ENCODE measurements at places on chromosomes 12 and 14.

DNA sequence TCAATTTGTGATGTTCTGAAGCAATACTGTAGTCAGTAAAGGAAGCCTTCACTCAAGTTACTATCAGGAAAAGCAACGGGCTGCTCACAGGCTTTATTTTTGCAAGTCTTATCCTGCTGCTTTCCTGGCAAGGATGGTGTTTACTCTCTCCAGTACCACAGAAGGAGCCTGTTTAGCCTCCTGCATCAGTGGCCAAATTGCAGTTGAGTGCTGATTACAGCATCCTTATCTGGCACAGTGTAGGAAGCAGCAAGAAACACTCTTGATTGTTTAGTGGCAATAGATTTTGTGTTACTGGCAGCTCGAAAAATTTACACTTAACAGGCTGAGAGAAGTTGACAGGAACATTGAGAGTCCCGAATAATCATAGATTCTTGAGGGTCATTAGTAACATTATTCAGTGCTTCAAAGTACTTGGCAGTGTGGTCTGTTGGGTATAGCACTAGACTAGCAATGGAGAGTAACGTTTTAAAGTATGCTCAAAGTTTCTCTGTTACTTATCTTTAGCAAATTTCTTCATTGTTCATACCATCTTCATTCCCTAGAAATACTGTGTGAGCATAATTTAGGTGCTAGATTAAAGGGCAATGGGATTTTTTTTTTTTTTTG lies 11.7 kb downstream of the TULP3 start:
- DNase-seq, result no peak

DNA sequence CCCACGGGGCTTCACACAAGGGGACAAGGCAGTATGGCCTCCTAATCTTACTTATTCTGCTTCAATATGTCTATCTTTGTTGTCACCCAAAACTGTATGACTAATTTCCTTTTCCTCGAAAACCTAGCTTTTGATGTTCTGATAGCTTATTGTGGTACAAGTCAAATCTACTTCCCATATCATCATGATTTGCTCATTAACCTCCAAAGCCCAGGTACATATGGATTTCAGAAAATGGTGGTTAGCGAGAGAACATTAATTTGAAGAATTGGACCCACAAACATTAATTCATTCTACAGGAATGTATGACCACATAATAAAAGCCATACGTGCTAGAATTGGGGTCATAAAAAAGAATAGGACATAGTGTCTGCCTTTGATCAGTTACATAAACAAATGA lies 412.5 kb downstream of the CCDC91 start:
- DNase-seq, result no peak

DNA sequence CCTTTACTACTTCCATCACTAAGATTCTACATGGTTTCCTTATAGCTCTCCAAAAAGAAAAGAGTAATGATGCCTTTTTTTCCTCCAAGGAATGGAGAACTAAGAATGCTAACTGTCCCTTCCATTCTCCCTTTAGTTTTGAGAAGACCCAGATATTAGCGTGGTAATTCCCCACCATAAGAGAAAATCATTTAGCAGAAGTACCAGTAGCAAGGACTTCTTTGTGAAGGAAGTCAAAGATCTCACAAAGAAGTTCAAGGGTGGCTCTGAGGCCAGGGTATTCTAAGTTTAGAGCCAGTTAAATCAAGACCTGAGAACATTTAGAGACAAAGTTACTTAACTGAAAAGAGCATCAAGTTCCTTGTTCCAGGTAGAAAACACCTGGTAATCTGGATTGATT lies 7.3 kb downstream of the USP15 start:
- DNase-seq, result no peak

DNA sequence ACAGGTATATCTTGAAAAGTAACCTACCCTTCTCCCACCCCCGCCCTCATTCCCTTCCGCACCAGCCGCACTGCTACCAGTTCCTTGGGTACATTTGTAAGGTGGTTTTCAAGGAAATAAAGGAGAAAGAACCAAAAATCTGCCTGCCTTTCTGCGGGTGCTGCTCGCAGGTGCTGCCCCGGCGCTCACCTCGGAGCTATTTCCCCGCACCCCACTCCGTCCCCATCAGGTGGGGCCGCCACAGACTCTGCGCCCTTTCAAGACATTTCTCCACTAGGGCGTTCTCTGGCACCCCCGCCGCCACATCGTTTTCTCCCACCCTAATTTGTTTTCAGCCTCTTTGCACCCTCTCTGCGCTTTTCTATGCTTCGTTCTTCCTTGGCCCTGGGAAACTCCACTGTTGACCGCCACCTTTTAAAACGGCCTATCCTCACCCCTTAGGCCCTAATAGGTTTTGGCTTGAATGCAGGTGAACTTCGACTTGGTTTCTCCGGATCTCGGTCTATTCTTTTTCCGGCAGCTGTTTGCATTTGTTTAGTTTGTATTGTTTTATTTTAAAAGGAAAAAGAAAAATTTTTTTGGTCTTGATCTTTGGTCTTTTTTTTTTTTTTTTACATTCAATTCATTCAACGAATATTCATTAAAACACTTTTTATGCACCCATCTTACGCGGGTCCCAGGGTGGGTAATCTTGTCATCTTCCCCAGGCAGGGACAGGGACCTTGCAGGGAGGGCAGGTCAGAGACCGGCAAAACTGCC lies 3.0 kb downstream of the VSX2 start:
- no peak for DNase-seq

- no peak for DNase-seq
These were observed 40.4 kb upstream of the GZMB start for GRCh38 chr14:24674204-24674970.

DNA sequence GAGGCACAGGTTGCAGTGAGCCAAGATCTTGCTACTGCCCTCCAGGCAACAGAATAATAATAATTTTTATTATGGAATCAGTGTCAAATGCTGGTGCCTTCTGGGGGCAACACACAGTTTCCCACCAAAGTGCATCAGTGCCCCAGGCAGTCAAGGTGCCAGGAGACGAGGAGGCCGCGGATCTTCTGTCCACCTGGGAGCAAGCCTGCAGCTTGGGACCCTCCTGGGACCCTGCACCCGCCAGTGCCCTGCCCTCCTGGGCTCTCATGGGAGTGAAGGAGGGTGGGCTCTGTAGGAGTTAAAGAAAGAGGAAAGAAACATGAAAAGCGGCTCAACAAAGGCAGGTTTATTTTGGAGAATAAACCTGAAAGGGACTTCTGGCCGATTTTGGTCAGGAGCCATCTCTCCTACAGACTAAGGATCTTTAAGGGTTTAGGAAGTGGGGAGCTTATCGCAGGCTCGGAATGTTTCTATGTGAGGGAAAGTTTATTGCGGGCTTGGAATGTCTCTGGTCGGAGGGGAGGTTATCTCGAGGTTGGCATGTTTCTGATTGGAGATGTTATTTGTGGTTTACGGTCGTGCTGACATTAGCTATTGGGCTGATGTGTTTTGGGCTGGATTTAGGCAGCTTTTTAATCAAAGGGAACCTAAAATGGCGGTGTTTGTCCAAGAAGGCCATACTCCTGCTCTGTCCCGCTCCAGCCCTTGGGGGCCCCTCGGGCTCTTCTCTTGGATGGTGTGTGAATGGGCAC lies 1.1 kb upstream of the ASPG start:
- no peak for DNase-seq

- DNase-seq, result no peak
These were observed 10.3 kb upstream of the CD27 start for GRCh38 chr12:6434205-6435140.

DNA sequence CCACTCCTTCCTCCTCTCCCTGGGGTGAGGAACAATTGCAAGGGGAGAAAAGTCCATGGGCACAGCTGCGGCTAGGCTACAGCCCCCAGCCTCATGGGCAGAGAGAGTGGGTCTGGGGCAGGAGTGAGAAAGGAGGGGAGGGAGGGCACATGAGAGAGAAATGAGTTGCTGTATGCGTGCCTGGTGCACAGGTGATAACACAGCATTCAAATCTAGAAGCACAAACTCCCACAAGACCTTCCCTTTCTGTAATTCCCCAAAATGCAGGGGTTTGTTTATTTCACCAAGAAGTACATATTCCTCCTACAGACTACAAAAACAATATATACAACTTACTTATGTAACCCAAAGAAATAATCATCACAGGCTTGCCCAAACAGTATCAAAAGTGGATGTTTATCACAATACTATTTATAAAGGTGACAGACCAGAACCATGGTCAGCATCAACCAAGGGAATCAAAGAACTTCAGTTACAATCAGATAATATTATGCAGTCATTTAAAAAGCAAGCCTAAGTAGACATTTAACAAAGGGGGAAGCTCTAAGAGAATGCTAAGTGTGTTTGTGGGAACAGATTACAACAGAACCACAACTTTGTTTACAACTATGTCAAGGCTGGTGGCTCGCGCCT lies 54.2 kb downstream of the ITPK1 start:
- DNase-seq, result no peak

GRCh38 chr14:93946541-93947090 lies 19.5 kb downstream of the FAM181A start:
- no peak for DNase-seq

DNA sequence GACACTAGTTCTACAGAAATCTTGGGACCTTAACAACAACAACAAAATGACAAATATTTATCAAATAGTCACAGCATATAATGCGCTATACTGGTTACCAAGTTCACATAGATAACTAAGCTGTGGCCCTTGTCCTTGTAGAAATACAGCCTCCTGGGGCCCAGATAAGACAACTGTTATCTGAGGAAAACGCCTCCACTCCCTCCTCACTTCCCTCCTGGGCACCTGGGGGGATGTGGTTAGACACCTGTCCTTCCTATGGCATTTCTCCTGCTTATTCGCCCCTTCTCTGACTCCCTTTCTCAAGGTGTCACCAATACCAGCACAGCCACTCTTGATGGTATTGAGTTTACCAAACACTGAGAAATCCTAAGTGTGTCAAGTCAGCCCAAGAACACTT lies 419.4 kb downstream of the RAD51B start:
- no peak for DNase-seq

DNA sequence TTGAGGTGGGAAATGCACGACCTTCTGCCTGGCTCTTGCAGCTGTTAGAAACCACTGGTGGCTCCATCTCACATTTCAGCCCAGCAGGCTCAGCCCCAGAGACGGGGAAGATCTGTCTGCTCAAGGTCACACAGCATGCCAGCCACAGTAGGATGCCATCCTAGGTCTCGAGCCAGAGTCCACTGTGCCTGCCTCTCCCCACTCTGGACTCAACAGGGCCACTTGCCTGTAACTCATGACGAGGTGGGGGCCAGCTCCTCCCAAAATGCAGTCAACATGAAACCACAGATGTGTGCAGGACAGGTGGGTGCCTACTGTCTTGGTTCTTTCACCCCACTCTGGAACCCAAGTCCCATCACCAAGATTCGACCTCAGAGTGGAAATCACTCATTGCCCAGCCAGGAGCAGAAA lies 23.2 kb downstream of the BCL11B start:
- no peak for DNase-seq

- peak; percentile 57 for DNase-seq
These were observed 31.2 kb upstream of the KLC1 start for GRCh38 chr14:103597623-103598377.

GRCh38 chr14:102325791-102326345 lies 6.3 kb downstream of the ZNF839 start:
- DNase-seq, result no peak

- DNase-seq, result no peak
These were observed 40.9 kb downstream of the DEGS2 start for GRCh38 chr14:100118396-100119011.

DNA sequence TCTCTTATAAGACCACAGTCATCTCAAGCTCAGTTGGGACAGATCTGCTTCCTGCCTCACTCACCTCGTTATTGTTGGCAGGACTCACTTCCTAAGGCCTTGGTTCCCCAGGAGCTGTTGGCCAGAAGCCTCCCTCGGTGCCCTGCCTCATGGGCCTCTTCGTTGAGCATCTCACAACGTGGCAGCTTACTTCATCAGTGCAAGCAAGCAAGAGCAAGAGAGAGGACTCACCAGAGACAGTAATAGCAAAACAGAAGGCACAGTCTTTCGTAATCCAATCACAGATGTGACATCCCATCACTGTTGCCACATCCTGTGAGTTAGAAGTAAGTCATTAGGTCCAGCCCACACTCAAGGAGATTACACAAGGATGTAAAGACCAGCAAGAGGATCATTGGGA lies 5.1 kb upstream of the NUMB start:
- DNase-seq, result peak; percentile 43

GRCh38 chr12:116735084-116735483 lies 2.8 kb downstream of the SPRING1 start:
- no peak for DNase-seq

- DNase-seq, result no peak
These were observed 244.0 kb downstream of the BCL11B start for GRCh38 chr14:99028041-99028440.

DNA sequence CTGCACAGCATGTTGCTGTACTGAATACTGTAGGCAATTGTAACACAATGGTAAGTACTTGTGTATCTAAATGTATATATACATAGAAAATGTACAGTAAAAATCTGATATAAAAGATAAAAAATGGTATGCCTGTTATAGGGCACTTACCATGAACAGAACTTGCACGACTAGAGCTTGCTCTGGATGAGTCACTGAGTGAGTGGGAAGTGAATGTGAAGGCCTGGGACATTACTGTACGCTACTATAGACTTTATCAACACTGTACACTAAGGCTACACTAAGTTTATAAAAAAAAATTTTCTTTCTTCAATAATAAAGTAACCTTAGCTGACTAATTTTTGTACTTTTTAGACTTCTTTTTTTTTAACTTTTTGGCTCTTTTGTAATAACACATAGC lies 24.2 kb upstream of the NEDD1 start:
- no peak for DNase-seq

- no peak for DNase-seq
These were observed 105.9 kb downstream of the MED13L start for GRCh38 chr12:116171549-116171948.

- DNase-seq, result no peak
These were observed 1.6 kb downstream of the ATP6V1D start for GRCh38 chr14:67357969-67358354.

DNA sequence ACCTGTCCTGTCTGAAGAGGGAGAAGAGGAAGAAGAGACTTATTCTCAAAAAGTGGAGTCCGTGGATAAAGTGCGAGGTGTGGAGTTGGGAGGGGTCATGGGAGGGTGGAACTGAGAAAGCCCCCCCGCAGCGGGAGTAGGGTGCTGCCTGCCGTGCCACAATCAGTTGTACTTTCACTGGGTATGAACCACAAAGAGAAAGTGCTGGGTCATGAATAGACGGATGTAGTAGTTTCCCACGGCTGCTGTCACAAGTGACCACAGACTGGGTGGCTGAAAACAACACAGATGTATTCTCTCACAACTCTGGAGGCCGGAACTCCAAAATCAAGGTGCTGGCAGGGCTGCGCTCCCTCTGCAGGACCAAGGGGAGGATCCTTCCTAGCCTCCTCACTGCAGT lies 5.5 kb downstream of the DNAH10 start:
- peak; percentile 19 for DNase-seq

DNA sequence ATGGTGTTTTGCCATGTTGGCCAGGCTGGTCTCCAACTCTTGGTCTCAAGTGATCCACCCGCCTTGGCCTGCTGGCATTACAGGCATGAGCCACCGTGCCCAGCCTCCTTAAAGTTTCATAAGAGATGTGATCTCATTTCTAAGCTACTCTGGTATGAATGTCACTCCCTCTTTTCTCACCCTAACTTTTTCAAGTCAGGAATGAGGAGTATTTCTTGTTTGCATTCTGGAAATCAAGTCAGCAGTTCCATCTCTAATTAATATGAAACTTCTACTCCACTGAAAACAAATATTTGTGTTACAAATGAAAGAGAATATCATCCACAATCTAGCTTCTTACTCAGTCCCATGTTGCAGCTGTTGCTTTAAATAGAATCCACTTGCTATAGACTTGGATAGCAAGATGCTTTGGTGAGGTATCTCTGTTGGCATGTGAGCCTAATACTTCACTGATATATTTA lies 61.3 kb downstream of the ARF6 start:
- DNase-seq, result no peak

- no peak for DNase-seq
These were observed 270.6 kb downstream of the SLC6A15 start for GRCh38 chr12:84641940-84642545.
